DMS153 (cell line): ENCODE measurements at places on chromosomes 5 and 9.

DNA sequence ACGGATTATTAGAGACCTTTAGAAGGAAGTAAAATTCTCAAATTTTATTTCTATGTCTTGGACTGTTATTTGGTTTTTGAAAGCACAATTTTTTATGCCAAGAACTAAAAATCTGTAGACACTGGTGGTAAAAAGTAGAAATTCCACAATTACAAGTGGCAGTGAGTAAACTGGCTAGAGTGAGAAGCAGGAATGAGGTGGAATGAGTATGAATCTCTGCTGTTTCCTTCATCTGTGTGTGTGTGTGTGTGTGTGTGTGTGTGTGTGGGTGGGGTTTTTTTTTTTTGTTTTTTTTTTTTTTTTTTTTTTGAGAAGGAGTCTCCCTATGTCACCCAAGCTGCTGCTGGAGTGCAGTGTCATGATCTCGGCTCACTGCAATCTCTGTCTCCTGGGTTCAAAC, 94.2 kb downstream of the TLE4 start:
- no peak for DNase-seq

DNA sequence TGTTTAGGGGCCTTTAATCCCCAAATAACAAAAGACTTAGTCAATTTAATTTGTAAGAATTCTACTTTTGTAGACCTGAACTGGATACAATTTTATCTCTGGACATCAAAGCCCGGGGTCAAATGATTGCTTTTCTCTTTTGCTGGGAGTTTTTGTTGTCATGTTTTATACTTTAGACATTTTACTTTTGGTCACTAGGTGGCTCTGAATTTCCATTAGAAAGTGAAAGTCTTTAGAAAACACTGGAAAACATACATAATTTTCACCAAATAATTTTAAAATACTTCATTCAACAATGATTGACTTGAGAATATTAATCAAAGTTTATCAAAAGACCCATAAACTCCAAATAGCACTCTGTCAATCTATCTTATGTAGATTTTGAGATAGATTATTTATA, 2.8 kb upstream of the PCA3 start:
- no peak for DNase-seq

DNA sequence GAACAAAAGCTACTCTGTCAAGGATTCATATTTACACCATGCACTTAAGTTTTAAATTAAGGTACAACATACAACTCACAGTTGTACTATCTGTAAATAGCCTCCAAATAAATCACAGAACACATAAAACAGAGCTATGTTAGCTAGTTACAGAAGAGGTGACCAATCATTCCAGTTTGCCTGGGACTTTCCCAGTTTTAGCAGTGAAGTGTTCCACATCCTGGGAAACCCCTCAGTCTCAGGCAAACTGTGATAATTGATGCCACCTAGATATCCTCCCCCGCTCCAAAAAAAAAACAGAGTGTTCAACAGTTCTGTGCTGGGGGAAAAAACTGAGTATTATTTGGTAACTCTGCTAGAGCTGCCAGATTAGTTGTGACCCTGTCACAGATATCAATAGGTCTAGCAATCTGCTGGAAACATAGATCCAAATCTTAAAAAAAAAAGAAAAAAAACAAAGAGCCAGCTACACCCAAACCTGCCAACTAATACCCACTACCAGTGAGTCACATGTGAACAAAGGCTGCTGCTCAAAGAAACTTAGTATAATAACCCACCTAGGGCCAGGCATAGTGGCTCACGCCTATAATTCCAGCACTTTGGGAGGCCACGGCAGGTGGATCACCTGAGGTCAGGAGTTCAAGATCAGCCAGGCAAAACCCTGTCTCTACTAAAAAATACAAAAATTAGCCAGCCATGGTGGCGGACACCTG, 5.7 kb downstream of the TBCA start:
- no peak for DNase-seq

DNA sequence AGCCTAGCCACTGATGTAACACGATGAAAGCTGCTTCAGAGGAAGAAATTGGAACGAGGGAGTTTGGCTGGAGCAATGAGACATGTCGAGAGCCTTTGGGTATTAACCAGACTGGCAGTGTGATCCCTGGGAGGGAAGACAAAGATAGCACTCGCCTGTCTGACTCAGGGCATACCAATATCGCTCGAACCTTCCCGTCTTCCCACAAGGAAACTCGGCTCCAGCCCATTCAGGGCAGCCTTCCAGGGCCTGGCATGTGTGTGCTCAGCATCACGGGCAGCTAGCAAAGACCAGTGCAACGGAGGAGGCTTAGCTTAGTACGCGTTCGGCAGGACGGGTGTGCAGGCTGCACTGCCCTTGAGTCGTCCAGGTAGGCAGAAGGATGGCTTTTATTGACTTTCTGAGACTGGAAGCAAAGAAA, 356.9 kb upstream of the WWC1 start:
- no peak for DNase-seq

DNA sequence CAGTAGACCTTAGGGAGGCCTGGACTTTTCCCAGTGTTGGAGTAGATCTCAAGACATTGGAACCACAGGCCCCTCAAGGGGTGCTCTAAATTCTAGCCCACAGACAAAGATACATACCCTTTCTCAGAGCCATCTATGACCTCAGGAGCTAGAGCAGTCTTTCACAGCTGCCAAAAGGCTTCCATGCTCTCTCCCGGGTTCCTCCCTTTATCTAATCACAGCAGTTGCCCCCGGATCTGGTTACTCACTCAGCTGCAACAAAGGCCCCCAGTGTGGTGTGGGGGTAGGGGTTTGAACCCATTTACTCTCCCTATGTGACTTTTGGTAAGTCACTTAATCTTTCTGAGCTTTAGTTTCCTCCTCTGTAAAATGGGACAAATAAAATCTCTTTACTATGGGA, 27.0 kb downstream of the POU4F3 start:
- DNase-seq = no peak

GRCh38 chr9:98536542-98537173, 172.1 kb downstream of the GABBR2 start:
- DNase-seq = no peak

- no peak for DNase-seq
Observed at GRCh38 chr5:177600508-177601018, 631 bp downstream of the B4GALT7 start.

DNA sequence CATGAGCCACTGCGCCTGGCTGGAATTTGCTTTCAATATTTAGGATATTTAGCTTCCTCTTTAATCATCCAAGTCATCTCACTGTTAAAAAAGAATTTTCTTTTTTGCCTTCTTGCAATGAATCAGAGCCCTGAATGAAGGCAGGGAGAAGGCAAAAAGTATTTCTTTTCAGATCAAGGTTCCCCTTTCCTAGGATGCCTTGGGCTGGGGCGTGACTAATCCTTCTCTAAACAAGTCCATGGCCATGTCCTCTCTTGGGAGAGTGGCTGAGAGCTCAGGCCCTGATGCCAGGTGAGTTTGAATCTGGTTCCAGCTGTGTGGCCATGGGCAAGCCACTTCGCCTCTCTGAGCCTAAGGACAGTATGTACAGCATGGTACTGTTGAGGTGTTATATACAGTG, 84.8 kb upstream of the NEURL1B start:
- DNase-seq = no peak

DNA sequence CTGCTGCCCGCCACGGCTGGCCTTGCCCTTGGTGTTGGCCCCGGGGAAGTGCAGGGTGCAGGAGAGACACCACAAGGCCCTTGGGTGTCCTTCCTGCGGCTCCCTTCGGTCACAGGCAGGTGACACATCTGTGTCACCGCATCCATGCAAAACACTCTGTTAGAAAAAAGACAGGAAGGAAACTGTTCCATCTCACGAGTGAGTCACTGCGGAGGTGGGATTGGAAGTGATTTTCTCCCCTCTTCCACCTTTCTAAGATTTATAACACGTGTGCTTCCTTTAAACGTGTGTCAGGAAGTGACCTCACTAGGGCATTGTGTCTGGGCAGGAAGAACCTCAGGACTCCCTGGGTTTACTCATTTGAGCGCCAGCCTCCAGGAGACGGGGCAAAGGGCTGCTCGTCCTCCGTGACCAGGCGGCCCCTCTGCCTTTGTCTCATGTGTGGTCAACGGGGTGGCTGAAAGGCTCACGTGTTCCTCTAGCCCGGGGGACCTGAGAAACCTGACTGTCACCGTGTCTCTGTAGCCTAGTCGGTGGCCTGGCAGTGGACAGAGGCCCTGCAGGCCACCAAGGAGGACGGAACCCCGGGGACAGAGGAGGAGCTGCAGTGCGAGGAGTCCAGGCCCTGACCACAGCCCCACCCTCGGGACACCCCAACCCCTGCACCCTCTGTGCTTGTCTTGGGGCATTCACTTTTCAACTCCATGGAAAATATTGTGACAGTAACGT, 4.9 kb upstream of the LCN1 start:
- no peak for DNase-seq

DNA sequence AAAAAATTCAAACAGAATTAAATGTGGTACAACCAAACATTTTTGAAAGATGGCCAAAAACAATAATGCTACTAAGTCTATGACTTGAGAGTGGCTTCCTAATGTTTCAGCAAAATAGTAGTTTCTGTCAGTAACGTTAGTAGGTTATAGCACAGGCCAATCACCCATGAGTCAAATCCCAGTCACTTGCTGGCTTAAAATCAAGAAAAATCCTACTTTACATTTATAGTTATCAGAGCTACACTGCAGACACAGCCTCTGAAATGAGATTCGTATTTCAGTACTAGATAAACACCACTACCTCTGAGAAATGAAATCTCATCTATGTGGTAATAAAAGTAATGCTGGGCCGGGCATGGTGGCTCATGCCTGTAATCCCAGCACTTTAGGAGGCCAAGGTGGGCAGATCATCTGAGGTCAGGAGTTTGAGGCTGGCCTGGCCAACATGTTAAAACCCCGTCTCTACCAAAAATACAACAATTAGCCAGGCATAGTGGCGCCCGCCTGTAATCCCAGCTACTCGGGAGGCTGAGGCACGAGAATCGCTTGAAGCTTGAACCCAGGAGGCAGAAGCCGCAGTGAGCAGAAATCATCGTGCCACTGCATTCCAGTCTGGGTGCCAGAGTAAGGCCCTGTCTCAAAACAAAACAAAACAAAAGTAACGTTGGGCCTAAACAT, 6.1 kb downstream of the ZDHHC21 start:
- DNase-seq = no peak

GRCh38 chr5:72248410-72248981, 71.5 kb downstream of the MRPS27 start:
- no peak for DNase-seq

DNA sequence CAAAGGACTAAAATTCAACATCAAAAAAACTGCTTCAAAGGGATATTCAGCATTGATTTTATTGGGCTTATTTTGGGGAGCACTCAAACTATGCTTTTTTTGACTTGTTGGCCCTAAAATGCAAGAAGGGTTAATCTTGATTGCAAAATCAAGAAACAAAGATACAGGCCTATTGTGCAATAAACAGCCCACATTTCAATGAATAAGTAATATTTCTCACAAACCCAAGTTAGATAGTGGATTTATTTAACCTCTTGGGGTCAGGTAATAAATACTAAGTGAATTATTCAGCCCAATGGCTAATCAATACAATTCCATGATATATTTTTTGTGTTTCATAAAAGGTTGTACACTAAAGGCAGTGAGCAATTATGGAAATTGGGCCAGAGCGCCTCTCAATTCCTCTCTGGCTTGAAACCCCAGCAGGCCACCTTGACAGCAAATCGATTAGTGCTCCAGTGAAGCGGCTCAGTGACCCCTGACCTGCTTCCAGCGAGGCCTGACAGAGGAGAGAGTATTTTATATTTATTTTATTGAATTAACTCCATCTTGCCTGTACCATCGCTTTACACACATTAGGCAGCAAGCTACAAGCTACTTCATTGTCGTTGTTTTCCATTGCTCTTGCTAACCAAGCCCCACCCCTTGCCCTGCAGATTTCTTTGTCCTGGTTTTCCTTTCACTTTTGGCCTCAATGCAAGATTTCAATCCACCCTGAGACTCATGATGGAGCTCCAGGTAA, 65.5 kb downstream of the EBF1 start:
- DNase-seq = peak; percentile 26

DNA sequence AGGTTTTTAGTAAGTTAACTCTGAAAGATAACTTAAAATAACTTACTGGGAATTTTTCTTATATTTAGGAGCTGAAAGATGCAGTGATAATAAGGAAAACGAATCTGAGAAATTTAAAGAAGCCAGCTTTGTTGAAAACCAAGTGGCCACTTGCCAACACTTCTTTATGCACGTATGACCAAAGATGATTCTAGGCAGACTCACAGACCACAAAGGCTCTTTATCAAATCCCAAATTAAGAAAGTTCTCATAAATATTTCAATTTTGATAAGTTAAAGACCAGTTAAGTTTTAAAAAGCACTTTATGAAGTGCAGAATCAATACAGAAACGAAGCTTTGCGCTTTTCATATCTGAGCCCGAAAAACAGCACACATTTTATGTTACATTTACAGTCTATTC, 1.5 kb downstream of the AFF4 start:
- no peak for DNase-seq

GRCh38 chr5:166695326-166695725, 1596.1 kb upstream of the WWC1 start:
- no peak for DNase-seq

DNA sequence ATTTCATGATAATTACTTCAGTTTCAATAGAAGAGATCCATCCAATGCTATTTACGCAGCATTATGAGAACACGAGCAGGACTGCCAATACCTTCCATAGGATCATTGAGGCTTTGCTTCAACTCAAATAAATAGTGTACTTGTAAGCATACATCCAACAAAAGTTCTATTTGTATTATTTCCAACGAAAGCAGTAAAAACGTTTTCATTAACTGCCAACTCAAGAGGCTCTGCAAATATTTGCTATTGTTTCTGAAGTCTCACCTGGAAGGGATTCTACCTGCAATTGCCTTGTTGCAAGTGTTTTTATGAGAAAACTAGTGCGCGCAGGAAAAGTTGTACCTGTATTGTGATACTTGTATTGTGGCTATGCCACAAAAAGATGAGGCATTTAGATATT, 11.0 kb upstream of the GNPDA1 start:
- DNase-seq = peak; percentile 43
